ENCODE measurements at places on chromosomes 4 and X.

- no peak for DNase-seq
These were observed 1.6 kb upstream of the SETD7 start for GRCh38 chr4:139557556-139558110.

DNA sequence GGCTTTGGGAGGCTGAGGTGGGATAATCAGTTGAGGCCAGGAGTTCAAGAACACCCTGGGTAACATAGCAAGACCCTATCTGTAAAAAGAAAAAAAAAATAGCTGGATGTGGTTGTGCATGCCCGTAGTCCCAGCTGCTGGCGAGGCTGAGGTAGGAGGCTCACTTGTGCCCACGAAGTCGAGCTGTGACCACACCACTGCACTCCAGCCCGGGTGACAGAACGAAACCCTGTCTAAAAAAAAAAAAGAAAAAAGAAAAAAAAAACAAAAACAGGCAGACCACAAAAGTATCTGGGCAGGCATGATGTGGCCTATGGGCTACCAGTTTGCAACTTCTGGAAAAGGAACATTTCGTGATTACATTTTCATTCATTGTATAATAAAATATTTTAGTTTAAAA lies 38.1 kb upstream of the RASGEF1B start:
- peak; percentile 36 for DNase-seq

DNA sequence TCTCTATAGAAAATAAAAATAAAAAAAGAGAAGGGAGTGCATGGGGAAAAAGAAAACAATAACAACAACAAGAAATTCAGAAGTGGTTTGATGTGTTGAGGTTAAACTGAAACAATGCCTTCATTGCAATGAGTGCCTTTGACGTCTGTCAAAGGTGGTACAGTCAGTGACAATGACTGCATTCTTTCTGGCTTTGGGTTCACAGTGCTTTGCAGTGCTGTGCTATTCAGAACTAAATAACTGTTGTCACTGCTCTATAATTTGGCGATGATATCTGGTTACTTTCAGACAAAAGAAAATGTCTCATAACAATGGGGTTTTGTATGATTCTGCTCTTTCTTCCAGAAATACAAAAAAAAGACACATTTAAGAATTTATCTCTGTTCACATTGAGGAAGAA lies 488.6 kb upstream of the MAGEB2 start:
- DNase-seq, result no peak

- DNase-seq, result peak; percentile 44
These were observed 142.5 kb upstream of the MED14 start for GRCh38 chrX:40877887-40878286.

GRCh38 chr4:87228262-87228860 lies 7.9 kb upstream of the KLHL8 start:
- DNase-seq, result no peak

DNA sequence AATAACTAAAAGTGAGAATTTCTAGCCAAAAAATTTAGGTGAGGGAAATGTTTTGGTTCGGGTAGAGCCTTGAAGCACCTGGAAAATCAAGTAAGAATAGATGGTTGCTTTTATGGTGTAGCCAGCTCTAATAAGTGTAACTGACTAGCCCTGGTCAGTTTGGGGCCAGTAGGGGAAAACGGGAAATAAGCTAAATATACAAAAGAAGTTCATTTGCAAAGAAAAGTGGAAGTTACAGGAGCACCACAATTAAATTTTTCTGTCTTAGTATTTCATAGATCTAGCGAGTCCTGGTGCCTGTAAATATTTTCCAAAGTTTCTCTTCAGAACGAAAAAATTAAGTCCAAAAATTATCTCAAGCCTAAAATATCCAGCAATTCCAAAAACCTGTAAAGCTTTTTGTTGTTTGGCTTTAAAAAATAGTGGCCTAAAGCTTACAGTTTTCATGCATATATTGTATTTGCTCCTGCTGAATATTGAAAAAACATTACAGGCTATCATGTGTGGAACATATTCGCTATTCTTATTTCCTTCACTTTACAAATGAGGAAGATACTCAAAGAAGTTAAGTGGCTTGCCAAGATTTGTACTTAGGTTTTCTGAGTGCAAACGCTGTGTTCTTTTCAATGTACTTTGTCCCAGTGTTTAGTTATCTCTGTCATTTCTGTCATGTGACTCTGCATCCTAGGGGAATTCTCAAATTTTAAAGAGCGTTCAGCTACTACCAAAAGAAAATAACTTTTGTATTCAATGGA lies 7.3 kb upstream of the PTPN13 start:
- DNase-seq, result no peak

DNA sequence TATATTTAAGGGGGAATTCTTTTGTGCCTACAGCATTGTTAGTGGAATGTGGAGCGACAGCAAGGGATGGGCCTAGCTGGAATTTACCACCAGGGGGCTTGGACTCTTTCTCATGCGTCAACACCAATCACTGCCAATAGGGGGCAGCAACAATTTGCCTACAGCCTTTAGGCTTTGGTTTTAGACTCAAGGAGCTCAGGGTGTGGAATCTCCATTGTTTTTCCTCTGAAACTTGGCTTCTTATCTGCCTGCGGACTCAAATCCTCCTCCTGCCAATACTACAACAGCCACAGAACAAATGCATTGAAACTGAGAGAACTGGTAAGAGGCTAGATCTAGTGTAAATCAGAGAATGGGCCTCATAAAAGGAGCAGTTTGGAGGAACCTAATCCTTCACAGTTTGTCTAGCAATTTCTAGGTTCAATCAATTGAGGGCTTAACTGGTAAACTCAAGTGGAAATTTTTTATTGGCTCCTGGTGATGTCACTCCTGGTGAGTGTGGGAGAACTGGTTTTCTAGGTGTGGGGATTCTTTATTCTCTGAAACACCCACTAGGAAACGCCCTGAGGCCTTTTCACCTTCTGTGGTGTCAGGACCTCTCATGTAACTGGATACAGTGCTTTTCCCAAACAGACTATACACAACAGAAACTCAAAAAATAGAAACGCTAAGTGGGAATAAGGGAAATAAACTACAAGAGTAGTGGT lies 27.9 kb upstream of the TMSB4X start:
- DNase-seq, result peak; percentile 96

DNA sequence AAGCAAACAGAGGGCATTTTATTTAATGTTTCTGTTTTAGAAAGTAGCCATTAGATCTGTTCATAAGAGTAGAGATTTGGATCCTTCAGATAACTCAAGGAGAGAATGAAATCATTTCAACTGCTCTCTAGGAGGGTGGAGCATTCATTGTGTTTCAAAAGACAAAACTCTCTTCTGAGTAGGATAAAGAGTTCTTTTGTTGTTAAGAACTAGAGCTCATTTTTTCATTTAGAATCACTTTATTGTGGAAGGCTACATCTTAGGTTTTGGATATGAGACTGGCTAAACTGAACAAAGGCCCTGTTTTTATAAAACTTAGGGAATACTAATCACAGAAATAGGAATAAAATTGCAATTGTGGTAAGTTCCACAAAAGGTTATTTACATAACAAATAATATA lies 193.9 kb upstream of the PCDH10 start:
- DNase-seq, result no peak

DNA sequence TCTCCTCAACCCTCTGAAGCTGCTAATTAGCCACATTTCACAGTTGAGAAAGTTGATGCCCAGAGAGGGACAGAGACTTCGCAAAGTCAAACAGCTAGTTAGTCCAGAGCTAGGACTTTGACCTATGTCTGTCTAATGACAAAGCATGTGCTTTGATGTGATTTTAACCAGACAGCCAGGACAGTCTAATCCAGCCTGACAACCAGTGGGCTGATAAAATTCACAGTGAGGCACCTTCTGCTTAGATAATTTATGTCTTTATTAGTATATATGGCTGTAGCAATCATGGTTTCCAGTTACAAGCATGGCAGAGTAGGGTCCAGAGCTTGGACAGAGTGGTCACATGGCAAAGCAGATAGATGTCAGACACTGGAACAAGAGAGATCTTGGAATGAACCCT lies 133.6 kb upstream of the C1QTNF7 start:
- DNase-seq, result no peak

GRCh38 chr4:147928400-147928799 lies 196.5 kb downstream of the ARHGAP10 start:
- DNase-seq, result no peak

GRCh38 chr4:55184600-55185523 lies 59.5 kb upstream of the KDR start:
- no peak for DNase-seq

DNA sequence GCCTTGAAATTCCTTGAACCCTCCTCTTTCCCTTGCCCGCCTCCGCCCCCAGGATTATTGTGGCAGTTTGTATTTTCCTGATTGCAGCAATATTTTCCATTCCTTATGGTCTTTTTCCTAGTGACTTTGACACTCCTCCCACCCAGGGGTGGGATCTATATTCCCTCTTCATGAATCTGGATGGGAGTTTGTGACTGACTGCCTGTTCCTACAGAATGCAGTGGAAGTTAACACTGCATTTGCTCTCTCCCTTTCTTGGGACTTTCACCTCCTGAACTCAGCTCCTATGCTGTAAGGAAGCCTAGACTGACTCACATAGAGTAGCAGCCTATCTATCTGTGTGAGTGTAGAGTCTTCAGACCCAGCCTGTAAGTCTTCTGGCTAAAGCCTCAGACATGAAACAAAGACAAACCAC lies 2.2 kb downstream of the FUNDC2 start:
- peak; percentile 54 for DNase-seq

DNA sequence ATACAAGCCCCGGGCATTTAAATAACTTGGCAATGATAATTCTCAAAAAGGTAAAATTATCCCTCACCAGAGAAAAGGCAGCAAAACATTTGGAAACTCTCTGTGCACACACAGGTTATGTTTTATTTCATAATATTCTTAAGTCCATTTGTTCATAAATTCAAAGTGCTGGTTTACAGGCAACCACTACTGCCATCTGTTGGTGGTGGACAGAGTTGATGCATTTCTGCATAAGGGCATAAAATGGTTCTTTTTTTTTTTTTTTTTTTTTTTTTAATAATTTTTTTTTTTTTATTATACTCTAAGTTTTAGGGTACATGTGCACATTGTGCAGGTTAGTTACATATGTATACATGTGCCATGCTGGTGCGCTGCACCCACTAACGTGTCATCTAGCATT lies 31.5 kb upstream of the IL21 start:
- peak; percentile 34 for DNase-seq

DNA sequence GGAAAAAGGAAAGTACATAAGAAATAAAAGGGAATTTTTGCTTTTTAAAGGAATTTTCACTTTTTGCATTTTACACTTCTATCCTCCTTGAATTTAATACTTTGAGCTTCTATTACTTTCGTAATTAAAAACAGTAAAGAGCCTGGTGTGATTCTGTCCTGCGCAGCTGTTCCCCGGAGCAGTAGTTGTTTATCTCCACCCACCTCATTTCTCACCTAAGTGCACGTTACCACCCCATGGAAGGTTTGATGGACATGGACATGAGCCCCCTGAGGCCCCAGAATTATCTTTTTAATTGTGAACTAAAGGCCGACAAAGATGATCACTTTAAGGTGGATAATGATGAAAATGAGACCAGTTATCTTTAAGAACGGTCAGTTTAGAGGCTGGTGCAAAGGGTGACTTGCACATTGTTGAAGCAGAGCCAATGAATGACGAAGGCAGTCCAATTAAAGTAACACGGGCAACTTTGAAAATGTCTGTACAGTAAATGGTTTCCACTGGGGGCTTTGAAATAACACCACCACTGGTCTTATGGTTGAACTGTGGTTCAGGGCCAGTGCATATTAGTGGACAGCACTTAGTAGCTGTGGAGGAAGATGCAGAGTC lies 52.1 kb upstream of the TEX13D start:
- DNase-seq, result no peak

- no peak for DNase-seq
These were observed 21.0 kb upstream of the THOC2 start for GRCh38 chrX:123753656-123754350.

- DNase-seq, result no peak
These were observed 5.8 kb downstream of the TIFA start for GRCh38 chr4:112279882-112280315.

DNA sequence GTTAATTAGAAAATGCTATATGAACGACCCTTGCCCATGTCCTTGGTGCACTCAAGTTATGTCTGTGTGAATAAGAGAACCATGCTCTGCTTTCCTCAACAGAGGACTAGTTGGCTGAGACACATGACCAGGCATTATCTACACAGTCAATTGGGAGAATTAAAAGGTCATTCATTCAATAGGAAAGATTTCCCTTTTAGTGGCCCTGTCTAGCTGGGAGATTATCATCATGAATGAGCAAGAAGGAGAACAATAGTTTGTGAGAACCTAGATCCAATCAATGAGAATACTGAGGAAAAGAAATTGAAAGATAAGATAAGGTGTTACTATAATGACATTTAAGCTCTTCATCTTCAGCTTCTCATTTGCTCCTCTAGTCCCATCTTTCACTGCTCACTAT lies 1033.4 kb upstream of the LCORL start:
- DNase-seq, result no peak

GRCh38 chr4:150149381-150149780 lies 71.1 kb downstream of the DCLK2 start:
- no peak for DNase-seq

GRCh38 chrX:108310506-108310905 lies 127.7 kb downstream of the COL4A6 start:
- no peak for DNase-seq

DNA sequence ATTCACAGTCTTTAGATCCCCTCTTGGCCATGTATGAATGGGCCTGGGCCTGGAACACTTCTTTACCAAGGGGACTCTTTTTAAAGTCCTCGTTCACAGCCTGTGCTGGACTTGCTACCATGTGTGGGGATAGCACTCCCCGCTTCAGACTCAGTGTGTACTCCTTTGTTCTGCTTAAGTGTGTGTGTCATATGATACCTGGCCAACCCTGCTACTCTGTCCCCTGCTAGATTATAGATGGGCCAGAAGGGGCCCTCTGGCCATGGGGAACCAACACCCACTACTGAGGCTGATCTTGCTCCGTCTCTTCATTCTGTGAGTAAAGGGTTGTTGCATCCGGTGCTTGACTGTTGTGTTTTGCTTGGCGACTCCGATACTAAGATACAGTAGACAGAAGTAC lies 8.0 kb downstream of the CCDC110 start:
- DNase-seq, result no peak

GRCh38 chr4:183503497-183504063 lies 1.3 kb upstream of the ING2 start:
- DNase-seq, result no peak

DNA sequence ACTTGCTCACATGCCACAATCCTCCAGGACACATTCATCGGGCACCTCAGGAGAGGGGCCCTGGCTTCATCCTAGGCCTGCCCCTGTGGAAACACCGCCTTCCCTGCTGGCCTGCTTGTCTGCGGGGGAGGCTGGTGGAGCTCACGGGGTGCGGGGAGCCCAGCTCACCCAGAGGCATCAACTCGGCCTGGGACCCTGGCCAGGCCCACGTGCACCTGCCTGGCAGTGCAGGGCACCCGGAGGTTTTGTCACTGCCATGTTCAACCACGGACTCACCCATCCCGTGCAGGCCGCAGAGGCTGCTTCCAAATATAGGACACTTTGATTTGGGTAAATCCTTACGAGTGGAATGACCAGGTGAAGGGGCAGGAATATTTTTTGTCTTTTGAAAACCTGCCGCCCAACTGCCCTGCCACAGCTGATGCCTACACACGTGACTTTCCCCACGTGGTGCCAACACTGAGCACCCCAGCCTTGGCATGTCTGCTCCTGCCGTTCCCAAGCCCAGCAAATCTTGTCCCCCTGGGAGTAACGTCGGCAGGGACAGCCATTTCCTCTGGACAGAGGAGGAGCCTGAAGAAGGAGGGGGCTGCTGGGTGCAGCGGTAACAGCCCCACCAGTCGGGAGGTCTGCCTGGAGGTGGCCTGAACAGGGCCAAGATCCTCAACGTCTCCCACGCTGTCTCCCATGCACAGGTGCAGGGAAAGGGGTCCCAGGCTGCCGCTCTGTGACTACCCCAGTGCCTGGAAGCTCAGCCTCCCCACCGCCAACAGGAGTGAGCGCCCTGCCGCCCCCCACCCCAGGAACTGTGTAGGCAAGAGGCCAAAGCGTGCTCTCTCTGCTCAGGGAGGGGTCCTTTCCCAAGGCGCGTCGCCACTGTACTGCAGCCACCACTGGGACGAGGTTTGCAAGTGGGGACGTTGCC lies 8.5 kb downstream of the MXD4 start:
- DNase-seq, result no peak
